Kidney glomerular epithelial cell (primary cell): ENCODE measurements at places on chromosomes 4 and X.

DNA sequence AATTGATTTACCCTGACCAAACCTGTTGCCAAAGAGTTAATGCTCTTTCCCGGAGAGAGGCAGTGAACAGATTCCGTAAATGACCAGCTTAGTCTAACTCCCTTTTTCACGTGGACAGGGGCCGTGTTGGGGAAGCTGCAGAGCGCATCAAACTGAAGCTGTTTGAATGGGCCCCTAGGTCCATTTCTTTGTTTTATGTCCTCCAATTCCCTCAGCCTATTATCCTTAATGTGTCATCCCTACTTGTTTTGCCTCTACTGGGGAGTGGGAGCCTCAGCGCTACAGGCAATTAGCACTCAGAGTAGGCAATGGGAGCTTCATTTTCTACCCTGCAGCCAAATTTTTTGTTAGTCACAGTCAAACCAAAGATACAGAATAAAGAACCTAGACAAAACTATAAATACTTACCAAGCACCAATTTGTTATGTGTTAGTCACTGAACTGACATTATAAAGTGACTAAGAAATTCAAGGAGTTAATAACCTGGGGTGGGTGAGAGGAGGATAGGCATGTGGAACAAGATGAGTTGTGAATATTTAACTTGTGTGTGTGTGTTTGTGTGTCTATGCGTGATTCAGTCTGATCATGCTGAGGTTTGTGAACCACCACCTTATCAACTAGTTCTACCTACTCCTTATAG, 417.4 kb downstream of the PACRGL start:
- DNase-seq: peak; percentile 36

DNA sequence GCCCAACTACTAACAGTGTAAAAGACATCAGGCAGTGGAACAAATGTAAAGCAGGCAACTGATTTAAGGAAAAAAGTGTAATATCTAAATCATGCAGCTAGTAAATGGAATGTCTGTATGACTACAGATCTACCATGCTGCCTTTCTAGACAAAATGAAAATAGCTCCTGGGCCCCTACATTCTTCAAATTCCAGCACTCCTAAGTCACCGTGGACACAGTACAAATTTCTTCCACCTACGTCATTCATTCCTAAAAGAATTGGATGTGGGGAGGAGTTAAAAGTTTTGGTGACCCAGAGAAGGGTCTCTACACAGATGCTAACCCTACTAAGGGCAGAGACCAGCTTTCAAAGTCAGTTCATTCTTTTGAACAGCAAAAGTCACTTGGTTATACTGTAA, 137.2 kb upstream of the ARHGEF9 start:
- DNase-seq: peak; percentile 0

- no peak for DNase-seq
Observed at GRCh38 chr4:157999723-158000122, 173.1 kb downstream of the GASK1B start.

DNA sequence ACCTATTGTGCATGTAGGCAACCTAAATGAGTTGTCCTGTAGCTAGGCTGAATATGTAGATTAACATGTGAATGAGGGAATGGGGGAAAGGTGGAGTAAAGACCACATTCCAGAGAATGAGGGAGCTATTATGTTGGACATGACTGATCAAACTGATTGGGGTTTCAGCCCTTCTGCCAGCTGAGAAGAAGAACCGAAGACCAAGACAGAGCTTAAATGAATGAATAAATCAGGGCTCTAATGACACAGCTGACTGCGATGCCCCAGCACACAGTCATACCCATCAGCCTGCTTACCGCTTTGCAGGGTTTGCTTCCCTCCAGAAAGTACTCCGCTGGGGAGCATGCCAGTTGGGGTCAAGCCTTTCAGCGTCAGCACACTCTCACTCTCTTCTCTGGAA, 315.4 kb downstream of the PPP3CA start:
- no peak for DNase-seq

- DNase-seq: peak; percentile 43
Observed at GRCh38 chr4:173171098-173171497, 2.5 kb downstream of the GALNT7 start.

GRCh38 chr4:137432446-137433311, 99.6 kb downstream of the PCDH18 start:
- no peak for DNase-seq

- DNase-seq: no peak
Observed at GRCh38 chr4:153281476-153281875, 63.0 kb upstream of the MND1 start.

- DNase-seq: no peak
Observed at GRCh38 chr4:147820975-147821374, 89.1 kb downstream of the ARHGAP10 start.

DNA sequence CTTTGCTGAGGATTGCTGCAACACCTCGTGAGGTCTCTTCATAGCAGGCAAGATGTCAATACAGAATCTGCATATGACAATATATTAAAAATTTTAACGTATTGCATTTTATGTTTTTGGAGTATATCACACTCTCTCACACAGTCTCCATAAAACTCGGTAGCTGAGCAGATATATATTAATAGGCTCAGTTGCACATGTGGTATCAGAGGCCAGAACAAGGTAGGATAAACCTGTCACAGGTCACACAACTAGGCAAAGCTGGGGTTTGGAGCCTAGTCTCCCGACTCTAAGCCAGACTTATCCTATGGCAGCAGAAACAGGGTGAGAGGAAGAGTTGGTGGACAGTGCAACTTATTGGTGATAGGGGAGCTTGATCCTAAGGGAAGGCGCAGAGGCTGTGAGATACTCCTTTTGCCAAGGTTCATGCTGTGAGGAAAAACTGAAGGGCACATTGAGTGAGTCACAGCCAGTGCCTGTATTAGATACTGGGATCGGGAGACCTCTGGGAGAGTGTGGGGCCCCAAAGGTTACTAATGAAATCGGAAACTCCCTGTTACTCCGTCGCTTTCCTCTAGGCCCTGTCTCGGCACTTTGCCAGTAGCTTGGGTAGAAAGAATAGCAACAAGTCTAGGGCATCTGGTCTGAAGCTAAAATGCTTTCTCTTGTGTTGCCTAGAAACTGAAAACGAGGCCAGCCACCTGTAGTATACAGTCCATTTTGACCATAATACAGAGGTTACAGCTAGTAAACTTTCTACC, 195.7 kb downstream of the ARHGAP10 start:
- DNase-seq: no peak

DNA sequence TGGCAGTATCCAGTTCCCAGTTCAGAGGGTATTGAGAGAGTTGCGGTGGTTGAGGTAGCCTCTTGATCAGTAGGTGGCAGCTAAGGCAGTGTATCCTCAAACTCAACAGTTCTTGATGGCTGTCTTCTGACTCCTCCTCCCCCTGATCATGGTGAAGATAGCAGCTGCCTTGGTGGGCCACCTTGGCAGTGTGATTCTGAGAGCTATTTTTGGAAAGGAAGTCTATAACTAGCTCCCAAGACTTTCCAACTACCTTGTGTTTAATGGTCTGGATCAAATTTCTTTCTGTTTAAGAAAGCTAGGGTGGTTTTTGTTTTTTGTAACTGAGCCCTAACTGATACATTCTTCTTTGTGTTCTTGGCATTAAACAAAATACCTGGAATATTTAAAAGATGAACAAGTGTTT, 10.5 kb upstream of the TBC1D19 start:
- DNase-seq: peak; percentile 87

GRCh38 chr4:2442175-2442993, 23.6 kb downstream of the CFAP99 start:
- DNase-seq: no peak

DNA sequence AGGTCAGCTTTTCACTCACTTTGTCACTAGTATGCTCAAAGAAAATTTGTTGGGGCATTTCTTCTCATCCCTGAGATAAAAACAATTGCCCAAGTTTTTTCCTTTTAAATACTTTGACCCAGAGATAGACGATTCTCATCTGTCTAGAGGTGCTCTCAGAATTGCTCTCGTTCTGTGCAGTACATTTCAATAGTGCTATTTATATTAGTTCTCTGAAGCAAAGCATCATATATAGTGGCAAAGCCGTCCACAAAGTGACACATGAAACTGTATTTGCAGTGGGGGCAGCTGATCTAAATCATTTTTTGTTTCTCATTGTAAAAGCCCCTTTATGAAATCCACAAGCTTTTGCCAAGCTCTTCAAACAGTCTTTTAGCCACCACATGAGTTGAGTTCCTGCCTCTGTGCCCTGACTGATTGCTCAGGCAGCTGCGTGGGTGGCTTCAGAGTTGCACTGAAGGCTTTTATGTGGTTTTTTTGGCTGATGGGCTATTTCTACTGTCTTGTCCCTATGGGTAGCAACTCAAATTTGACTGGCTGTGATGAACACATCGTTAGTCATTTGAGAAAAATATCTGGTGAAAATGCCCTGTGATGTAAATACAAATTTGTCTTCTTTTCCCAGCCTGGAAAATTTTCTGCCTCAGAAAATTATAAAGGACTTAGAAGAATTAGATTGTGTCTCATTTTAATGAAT, 119.1 kb upstream of the OTUD4 start:
- peak; percentile 63 for DNase-seq

GRCh38 chrX:21373637-21374162, 518 bp upstream of the CNKSR2 start:
- no peak for DNase-seq

DNA sequence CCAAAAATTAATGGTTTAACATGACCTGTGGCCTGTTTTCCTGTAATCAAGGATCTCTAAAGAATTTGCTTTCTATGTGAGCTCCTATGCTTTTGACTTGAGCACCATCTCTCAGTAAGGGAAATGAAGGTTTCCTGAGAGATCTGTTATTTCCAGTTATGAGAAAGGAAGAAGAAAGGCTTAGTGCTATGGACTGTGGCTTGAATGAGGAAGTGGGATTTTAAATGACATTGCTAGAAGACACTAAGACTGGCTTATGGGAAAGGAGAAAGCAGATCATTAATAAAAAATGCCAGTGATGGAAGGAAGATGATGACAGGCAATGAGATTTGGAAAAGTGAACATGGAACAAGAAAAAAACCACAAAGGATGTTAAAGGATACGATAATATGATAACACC, 285.4 kb downstream of the OPHN1 start:
- no peak for DNase-seq

- DNase-seq: no peak
Observed at GRCh38 chrX:13829983-13830382, 13.1 kb upstream of the GPM6B start.

DNA sequence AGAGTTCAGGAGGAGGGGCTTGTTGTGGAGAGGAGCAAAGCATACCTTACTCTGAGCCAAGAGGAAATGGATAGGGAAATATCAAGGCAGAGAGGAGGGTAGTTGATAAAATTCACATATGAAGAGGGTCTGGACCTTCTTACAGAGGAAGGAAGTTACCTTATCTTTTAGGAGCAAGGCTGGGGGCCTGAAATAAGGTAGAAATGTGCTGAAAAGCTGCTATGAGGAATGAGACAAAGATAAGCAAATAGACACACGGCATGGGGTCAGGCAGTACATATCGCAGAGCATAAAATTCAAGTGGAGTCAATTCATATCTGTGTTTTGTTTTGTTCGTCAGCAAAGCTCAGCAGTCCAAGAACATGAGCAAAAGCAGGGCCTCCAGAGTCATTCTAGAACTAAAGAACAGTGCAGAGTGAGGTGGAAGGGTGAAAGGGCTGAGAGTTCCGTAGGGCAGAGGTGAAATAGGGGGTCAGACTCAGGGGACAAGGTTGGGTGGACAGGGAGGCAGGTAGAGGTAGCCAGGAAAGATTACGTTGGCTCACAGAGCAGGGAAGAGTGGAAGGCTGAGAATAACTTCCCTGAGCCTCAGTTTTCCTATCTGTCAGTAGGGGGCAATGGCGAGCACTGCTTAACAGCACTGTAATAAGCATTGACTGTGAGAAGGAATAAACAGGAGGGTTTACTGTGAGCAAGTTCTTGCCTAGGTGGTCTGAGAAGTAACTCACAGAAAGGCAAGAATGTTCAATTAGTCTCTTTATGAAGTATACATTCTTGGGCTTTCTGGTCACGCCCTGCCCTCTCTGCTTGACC, 9.2 kb downstream of the VSIG4 start:
- DNase-seq: peak; percentile 2

DNA sequence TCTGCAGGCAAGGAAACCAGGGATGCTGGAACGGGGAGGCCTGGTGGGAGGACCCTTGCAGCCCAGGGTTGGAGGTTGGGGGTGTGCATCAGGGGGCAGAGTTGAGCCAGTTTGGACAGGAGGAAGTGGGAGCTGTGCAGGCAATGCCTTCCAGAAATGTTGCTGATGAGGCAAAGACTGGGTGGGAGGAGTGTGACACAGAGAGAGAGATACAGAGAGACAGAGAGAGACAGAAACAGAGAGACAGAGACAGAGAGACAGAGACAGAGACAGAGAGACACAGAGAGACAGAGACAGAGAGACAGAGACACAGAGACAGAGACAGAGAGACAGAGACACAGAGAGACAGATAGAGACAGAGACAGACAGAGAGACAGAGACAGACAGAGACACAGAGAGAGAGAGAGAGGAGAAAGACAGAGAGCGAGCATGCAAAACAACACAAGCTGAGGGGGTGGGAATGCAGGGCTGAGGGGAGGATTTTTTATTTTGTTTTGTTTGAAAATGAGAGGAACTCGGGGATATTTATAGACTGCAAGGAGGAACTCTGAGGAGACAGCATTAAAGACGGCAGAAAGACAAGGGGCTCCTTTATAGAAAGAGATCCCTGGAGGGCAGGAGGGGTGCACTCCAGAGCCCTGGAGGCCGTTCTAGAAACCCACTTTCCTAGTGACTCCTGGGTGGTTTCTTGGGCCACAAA, 1.9 kb upstream of the HAUS3 start:
- DNase-seq: peak; percentile 56

GRCh38 chr4:139732991-139733570, 67.5 kb downstream of the MGST2 start:
- no peak for DNase-seq

DNA sequence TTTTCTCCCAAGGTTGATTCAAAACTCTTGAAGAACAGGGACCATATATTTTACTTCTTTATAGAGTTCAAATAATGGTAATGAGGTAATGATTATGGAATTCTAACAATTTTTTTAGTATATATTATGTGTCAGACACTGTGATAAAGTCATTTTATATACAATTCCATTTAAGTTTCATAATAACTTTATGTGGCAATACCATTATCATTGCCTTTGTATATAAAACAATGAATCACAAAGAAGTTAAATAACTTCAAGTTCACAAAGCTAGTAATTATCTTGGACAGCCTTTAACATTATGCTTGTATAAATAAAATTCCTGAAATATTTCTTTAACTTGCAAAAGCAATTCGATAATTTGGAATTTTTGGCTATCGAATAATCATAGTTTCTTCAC, 20.6 kb downstream of the MAGEC1 start:
- no peak for DNase-seq

GRCh38 chr4:159221280-159221679, 118.4 kb downstream of the RAPGEF2 start:
- DNase-seq: no peak

- no peak for DNase-seq
Observed at GRCh38 chr4:36516522-36517095, 235.2 kb downstream of the DTHD1 start.

- no peak for DNase-seq
Observed at GRCh38 chr4:99215521-99215920, 3.5 kb downstream of the ADH6 start.

GRCh38 chr4:103753868-103754653, 34.3 kb upstream of the TACR3 start:
- DNase-seq: no peak

- DNase-seq: no peak
Observed at GRCh38 chr4:84362896-84363655, 136.0 kb downstream of the NKX6-1 start.

- DNase-seq: no peak
Observed at GRCh38 chr4:127731406-127731805, 1.2 kb downstream of the SLC25A31 start.
